ENCODE measurements at places on chromosomes 1 and 21.

DNA sequence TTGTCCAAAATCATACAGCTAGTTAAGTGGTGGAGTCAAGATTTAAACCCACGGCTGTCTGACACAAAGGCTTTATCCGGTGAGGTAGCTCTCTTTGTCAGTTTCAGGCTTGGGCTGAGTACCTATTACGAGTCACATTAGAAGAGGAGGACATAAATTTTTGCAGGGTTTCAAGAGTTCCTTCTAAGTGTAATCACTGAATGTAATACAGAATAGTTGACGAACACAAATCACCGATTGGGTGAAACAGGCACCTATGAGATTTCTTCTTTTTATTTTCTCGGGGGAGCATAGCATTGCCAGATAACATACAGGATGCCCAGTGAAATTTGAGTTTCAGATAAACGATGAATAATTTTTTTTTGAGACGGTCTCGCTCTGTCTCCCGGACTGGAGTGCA is 847 bp downstream of the PSMD4 start:
- DNase-seq = peak; percentile 42

GRCh38 chr1:115880981-115881672 is 40.2 kb upstream of the NHLH2 start:
- DNase-seq = no peak

- no peak for DNase-seq
Measured at GRCh38 chr1:24921938-24922662, 8.0 kb downstream of the RUNX3 start.

GRCh38 chr1:184854496-184855140 is 100.0 kb upstream of the EDEM3 start:
- no peak for DNase-seq

DNA sequence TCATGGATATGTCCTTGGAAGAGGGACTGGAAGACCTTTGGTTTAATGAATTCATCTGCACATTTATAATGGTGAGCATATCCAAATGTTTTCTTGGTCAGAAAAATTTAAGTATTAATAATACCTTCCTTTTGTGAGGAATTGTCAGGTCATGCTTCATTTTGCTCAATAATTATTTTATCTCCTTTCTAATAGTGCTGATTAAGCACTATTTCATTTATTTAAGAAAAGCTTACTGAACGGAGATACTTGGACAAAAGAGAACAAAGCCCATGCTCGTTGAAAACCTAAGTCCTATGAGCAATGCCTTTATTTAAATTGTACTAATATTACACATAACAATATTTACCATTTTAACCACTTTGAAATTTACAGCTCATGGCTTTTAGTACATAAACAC is 281.5 kb downstream of the PDE4B start:
- DNase-seq = no peak
